ENCODE measurements at places on chromosomes 7 and 10. TPM values are rescaled to one million over a fixed set of nuclear protein-coding genes. Genes with fewer than 3 reads are reported as not detected.

DNA sequence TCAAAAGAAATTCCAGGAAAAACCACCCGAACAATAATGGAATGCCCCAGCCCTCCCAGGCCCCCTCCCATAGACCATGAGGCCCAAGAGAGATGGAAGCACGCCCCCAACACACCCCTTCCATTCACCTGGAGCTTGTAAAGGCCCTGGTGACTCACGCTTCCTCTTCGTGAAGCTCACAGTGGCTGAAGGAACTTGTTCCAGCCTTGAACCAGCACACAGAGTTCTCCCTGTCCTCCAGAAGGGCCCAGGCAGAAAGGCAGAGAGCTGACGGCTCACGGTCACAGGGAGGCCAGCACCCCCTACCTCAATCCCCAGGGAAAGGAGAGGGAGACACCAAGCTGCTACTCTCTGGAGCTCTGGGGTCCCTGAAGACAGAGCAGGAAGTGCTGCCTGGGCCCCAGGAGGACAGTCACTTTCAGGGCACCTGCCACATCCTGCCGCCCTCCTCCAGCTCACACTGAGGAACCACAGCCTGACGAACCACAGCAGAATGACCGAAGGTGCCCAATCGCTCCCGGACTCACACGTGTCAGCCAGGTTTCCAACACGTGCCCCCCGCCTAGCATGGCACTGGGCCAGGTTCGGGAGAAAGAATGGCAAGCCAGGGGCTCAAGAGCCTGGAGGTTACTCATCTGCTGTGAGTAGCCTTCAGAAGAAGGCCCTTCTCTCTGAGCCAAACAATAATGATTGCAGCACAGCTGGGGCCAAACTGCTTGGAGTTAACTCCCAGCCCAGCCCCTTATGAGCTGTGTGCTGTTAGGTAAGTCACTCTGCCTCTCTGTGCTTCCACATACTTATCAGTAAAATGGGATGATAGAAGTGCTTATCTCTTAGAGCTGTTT, 52.8 kb downstream of the DLG5 start:
- no peak for DNase-seq

GRCh38 chr10:110200503-110200902, 6.9 kb upstream of the MXI1 start:
- no peak for DNase-seq

Gene CNTNAP2
- total RNA-seq: 0.48 TPM

Gene HABP2
- total RNA-seq: 0.24 TPM

Gene THSD7A
- 0.70 TPM for total RNA-seq

Gene CHCHD1
- 28.0 TPM for total RNA-seq

Gene GIMAP1
- total RNA-seq: 5.6 TPM
